Astrocyte of the spinal cord (primary cell): ENCODE measurements at places on chromosomes 13 and 19.

GRCh38 chr19:2573916-2574315, 98.0 kb downstream of the GADD45B start:
- DNase-seq, result no peak

DNA sequence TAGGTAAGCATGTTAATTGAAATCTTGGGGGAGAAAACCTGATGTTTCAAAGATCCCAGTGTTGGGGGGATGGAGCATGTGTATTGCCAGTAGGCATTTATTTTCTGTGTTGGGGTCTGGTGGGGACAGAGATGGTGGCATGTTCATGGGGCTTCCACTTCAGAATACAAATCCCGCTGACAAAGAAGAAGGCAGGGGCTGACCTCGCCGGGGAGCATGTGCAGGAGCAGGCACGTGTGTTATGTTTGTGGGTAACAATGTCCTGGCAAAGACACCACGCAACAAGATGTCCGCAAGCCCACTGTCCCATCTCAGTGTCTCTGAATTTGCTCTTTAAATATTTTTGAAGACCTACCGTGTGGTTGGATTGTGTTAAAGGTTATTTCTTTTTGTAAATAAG, 164.5 kb downstream of the TEX29 start:
- no peak for DNase-seq

- DNase-seq, result no peak
Measured at GRCh38 chr13:30024125-30024865, 173.9 kb upstream of the UBL3 start.

DNA sequence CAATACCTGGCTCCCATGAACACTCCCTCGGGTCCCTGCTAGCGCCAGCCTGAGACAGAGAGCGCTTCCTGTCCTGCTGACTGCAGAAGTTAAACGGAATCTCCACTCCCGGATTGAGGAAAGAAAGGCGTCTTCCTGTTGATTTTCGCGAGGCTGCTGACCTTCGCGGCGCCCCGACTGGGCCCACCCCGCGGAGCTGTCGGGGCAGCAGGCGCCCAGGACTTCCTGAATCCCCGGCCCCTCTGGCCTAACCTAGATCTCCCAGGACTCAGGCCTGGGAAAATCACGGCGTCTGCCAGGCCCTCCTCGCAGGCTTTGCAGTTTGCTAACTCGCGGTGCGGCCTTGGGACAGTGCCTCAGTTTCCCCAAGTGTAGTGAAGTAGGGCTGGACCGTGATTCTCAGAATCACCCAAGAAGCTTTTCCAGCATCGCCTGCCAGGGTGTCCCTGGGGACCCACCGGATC, 108.8 kb downstream of the KCTD15 start:
- peak; percentile 4 for DNase-seq

- no peak for DNase-seq
Measured at GRCh38 chr19:41734156-41734555, 21.2 kb upstream of the CEACAM6 start.

- no peak for DNase-seq
Measured at GRCh38 chr19:56310462-56310861, 4.2 kb downstream of the ZSCAN5A start.

DNA sequence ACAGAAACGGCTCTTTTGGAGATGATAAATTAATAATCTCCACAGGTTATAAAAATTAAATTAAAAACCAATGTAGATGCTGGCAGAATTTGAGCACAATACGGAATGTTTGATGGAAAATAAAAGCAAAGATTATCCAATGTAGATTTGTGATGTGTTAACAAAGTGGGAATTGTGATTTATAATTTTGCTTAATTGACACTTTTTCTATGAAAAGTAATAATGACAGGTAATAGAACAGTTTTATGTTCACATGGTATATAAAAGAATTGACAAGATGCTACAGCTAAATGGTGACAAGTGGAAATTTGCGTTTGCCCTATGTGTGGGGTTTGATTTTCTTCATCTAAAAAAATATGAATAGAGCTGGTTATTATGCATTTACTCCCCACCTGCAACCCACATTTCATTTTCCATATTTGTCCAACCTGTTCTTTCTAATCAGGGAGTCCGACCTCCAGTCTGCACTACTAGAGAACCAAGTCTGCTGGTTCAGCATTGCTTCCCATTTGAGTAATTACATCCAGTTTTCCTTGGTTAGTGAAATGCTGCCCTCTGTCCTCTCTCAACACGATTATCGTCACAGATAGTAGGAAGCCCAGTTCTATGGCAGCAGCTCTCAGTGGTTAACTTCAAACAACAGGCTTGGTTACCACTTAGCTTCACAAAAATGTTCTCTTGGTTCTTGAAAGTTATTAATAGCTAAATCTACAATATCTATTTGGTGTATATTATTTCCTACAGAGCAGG, 61.4 kb upstream of the SLITRK1 start:
- DNase-seq, result no peak

- no peak for DNase-seq
Measured at GRCh38 chr13:44263751-44264620, 109.6 kb upstream of the SERP2 start.

GRCh38 chr13:49670828-49671227, 20.5 kb downstream of the EBPL start:
- DNase-seq, result no peak

GRCh38 chr19:4198467-4199126, 16.1 kb downstream of the ANKRD24 start:
- DNase-seq, result no peak

DNA sequence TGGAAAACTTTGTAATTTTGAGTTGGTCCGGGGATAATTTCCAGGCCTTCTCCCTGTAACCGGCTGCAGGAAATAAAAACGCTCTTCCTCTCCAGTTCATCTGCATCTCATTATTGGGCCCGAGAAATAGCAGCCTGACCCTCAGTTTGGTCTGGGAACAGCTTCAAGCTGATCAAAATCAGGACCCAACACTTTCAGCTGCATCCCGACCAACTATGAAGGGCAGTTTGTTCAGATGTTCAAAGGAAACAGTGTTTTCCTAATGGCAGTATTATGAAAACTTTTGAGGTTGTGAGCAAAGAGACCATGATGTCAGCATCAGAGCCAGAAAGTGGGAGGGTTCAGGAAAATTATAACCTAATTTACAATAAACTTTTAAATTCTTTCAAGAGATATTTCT, 35.7 kb downstream of the STK24 start:
- no peak for DNase-seq

GRCh38 chr13:35499196-35499662, 22.7 kb upstream of the MAB21L1 start:
- no peak for DNase-seq

DNA sequence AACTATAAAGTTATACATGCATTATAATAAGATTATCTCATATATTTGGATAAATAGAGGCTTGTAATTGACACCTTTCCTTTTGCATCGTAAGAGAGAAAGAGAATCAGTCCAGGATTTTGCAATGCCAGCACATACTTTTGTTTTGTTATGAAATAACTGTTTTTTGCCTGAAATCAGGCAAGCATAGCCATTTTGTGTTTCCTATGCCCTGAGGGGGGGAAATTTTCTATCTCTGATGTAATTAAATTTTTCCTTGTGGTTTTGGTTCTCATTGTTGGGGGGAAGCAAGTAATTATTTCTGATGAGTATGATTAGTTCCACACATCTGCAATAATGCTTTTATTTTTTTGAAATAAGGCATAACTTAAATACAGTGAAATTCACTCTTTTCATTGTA, 229.4 kb downstream of the NDFIP2 start:
- peak; percentile 21 for DNase-seq
